ENCODE measurements at places on chromosomes 7 and 10.

GRCh38 chr7:81256991-81257390 lies 338.1 kb upstream of the SEMA3C start:
- peak; percentile 24 for DNase-seq

- DNase-seq: peak; percentile 95
Measured at GRCh38 chr10:122126763-122127659, 138.0 kb downstream of the TACC2 start.

- no peak for DNase-seq
Measured at GRCh38 chr7:15236952-15237351, 324.9 kb downstream of the AGMO start.

DNA sequence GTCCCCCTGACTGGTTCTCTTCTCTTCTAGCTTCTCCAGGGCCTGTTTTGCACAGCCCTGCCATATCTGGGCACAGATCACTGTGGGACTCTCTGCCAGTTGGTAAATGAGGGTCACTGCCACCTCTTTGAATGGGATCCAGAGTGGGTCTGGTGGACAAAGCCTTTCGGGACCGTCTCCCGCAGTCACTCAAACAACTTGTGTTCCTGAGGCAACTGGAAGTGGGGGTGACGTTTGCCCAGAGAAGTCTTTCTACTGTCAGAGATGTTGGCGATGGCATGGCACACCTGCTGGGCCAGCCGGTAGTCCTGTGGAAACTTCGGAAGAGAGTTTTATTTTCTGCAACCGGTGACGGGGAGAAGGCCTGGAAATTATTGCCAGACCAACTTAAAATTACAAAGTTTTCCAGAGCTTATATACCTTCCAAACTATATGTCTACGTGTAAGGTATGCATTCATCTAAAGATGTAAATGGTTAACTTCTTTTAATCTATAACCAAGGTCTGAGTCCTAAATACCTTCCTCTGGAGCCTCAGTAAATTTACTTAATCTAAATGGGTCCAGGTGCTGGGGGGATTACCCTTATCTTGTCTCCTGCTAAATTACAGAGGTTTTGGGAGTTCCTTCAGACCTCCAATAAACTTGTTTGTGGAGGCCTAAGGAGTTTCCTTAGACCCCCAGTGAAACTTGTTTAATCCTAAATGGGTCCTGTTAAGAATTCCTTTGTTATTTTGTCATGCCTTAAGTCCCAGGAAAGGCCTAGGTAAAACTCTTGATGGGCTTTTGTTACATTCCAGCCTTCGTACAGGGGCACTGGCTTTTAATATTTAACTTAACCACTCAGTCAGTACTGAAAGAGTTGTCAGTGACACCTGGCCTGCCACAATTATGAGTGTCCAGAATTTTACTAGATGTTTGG lies 94.0 kb downstream of the NPSR1 start:
- DNase-seq: no peak

DNA sequence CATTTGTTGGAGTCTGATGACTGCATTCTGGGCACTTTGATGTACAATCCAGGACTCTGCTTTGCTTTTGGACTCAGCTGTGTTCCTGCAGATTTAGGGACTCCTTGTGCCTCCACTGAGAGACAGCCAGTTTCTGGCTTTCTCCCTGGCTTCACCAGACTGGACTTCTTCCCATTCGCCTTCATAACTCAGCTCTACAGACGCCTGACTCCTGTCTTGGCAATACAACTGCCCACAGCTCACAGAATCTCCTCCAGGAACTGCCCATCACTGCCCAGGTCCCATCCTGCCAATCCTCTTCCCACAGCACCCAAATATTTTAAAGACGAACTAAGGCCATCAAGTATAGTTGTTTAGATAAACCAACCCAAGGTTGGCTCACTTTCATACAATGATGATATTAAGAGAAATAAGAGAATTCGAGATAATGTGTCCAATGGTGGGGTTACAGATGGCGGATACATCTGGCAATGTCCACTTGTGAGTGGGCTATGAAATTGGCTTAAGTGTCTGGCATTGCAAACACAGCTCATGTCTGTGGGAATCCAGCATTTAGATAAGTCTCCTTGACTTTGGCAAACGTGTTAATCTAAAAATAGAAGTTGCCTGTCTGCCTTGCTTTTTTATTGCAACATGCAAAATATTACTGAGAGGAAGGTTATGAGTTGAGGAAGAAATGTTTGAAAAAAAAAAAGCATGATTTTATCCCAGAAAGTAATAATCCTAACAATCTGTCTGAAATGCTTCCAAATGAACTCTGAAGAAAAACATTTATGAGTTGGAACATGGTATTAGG lies 95.1 kb downstream of the ITGA8 start:
- DNase-seq: no peak

DNA sequence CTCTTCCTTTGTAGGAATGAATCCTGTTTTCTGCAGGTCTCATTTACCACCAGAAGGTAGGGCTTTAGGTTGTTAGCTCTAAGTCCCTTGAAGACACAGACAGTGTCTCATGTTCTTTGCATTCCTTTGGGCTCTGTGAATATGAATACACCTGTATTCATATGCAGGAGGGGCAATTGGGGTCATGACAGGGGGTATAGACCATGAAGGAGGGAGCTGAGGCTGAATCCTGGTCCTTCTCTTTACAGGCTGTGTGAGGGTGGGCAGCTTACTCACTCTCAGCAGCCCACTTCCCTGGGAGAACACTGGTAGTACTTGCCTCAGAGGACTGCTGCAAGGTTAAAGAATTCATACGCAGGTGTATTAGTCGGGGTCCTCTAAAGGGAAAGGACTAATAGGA lies 267.2 kb upstream of the MGMT start:
- DNase-seq: no peak

GRCh38 chr10:28678687-28679457 lies 1.6 kb downstream of the BAMBI start:
- peak; percentile 12 for DNase-seq

- no peak for DNase-seq
Measured at GRCh38 chr7:107344799-107345198, 125.1 kb upstream of the GPR22 start.

Measured in ELR (cell line).